ENCODE measurements at places on chromosomes 6 and 20. TPM values are rescaled to one million over a fixed set of nuclear protein-coding genes. Genes with fewer than 3 reads are reported as not detected.

The SYNJ2 gene
- 21.5 TPM for total RNA-seq

- no peak for DNase-seq
Measured at GRCh38 chr6:90544081-90544480, 42.8 kb downstream of the MAP3K7 start.

DNA sequence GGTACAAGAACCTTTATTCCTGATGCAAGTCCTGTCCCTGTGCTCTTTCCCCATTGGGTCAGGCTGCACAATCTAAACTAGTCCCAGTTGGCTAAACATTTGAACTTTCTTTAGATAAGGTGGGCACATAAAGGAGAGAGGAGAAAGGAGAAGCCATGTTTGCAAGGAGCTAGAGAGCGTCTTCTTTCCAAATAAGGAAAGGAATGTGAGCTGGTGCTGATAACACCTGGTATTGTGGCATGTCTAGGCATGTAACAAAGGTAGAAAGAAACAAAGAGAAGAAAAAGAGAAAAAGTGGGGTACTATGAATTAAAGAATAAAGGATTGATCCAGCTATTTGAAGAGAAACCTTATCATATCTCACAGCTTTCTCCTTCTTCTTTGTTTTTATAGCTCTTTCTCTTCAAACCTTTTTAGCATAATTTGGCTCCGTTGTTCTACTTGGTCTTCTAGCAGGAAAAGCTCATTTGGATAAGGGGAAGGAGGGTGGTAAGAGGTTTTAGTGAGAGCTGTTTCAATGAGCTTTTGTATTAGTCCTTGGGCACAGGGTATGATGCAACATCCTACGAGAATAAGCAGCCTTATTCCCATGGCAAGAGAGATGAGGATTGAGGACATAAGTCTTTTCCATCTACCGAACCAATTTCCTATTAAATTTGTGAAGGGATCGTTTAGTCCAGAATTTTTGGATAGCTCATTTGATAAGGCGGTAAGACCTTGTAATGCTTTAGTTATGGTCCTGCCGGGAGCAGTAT is 415.5 kb upstream of the MAN1A1 start:
- no peak for DNase-seq

GRCh38 chr6:38273325-38273724 is 366.4 kb downstream of the BTBD9 start:
- no peak for DNase-seq

- peak; percentile 61 for DNase-seq
Measured at GRCh38 chr20:20407891-20408805, 40.2 kb downstream of the INSM1 start.

- DNase-seq: peak; percentile 93
Measured at GRCh38 chr6:141552463-141552862, 580.3 kb upstream of the GJE1 start.
